ENCODE measurements at places on chromosomes 7 and 10.

DNA sequence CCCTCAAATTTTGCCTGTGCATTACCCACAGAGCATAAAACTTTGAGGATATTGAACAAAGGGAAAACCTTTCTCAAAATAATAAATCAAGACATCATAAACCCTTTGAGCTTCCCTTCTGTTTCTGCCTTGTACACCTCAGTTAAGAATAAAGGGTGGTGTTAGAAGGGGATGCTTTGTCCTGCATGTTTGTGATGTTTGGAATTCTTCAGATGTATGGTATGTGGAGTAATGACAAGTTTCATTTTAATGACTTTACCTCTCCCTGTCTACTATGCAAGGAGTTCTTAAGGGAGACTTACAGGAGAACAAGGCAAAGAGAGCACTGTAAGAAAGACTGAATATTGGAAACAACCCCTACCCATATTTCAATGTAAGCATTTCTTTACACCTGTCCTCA lies 99.2 kb downstream of the HECW1 start:
- DNase-seq, result peak; percentile 47

- peak; percentile 94 for DNase-seq
Measured at GRCh38 chr10:110501142-110501937, 3.6 kb downstream of the DUSP5 start.

GRCh38 chr10:13649844-13650520 lies 63.2 kb downstream of the PRPF18 start:
- no peak for DNase-seq

DNA sequence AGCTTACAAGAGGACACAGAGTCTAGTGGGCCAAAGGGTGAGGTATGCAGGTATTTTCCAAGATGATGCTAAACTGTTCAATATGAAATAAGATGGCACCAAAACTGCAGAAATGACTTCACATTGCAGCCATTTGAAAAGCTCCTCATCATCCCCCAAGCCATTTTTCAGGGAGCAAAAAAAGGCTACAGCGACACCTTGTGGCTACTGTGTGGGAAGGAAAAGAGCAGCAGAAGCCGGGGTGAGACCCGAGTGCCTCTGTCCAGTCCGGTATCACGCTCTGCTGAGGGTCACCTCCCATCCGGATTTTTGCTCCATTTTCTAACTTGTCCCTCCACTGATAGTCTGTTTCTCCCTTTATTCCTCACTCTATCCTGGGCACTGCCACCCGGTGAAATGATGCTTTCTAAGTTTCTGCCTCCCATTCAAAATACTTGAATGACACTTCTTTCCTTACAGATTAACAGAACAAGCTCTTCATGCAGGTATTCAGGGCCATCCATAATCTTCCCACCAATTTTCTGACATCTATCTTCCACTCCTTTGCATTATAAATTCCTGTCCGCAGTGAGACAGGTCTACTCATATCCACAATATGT lies 220.2 kb downstream of the DGKI start:
- DNase-seq, result peak; percentile 47

DNA sequence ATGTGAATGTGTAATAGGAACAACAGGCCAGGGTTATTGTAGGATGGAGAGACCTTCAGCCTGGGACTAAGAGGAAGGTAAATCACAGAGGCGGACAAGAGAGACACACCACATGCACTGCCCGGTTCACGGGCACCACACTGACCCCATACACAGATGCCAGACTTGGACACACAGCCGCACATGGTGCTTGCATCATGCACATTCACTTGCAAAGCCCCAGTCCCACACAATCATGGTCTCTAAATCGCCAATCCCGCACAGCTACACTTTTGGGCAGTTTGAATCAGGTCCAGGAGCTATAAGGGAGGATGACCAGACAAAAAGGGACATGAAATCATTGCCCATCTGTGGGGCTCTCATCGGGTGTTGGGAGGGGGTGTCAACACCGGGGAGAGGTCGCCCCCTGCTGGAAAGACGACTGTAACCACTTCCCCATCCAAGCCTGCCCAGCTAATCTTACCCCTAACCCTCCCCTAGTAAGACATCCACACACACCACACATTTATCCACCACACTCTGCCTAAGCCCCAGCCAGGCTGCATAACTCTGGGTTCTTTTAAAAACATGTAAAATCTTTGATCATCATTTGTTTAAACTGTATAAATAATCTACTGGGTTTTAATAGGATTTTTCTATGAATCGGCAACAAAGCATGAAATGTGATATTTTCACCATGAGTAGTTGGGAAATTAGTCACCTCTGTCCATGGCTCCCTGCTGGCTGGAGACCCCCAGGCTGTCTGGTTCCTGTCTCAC lies 40.5 kb upstream of the SLF2 start:
- DNase-seq, result peak; percentile 71

- no peak for DNase-seq
Measured at GRCh38 chr10:131013281-131013912, 298.1 kb downstream of the TCERG1L start.

DNA sequence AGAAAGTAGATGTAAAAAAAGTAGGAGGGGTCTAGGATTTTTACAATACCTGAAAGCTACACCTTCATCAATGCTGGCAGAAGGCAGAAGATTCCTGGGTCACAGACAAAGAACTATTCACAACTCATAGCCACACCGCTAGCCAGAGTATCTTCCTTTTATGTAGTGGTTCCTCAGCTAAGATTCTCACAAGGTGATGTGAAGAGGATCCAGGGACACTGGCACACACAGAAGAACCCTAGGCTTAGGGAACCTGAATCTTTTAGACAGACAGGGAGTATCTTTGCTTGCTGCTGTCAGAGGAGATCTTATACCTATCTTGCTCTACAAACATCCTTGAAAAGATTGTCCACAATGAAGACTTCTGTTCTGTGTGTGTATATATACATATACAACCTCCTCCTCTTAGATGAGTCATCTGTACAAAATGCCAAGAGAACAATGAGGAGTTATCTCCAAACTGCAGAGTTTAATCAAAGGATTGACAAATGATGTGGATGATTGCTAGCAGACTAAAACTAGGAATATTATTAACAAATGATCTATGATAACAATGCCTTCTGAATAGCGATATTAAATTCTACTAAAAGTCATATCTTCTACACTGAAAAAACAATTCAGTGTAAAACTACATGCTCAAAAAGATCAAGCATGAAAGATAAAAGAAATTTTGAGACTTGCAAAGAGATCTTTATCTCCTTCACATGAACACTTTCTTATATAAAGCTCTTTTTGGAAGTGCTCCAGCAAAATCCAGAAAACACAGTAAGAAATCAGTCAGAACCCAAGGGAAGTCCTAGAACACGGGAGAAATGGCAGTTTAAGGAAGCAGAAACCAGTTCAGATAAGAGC lies 409.3 kb downstream of the PARD3 start:
- peak; percentile 42 for DNase-seq

DNA sequence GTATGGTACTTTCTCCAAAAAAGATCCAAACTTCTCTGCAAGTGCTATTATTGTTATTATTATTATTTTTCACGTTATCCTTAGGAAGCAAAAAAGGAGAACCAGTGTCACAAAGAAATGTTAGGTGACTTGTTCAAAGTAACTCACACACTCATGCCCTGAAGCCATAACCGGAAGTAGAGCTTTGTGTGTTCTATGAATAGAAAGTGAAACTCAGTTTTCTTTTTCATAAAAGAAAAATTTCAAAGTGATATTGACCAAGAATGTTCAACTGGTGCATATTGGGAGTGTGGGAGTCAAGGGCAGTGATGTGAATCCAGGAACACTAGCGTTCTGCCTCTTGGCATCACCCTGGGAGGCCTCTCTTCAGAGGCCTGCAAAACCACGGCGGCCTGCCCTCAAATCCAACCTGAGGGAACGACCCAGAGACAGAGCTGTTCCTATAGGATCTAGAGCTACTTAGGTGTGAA lies 106.1 kb downstream of the PRKCQ start:
- DNase-seq, result no peak

DNA sequence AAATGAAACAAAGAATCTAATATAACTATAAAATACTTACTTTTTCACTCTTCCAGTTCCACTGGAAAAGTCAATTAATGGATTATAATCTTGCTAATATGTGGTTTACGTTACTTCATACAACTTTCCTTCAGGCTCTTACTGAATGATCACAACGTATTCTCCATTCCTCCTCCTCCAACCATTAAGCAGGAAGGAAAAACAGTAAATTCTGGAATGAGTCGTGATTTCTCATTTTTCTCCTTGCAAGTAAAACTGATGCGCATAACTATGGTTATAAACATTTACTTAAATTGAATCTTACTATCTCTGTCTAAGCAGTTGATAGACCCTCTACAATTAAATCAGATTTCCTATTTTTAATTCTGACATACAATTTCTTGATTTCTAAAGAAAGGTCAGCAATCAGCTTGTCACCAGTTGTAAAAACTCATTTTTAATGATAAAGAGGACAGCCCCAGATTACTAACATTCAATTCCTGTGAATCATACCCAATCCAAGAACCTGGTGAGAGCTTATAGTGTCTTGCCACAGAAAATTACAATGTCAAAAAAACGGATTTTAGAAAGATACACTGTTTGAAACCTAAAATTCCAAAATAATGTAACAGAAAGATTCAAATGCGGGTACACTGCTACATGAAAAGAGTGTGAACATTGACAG lies 64.3 kb downstream of the EZH2 start:
- peak; percentile 63 for DNase-seq

DNA sequence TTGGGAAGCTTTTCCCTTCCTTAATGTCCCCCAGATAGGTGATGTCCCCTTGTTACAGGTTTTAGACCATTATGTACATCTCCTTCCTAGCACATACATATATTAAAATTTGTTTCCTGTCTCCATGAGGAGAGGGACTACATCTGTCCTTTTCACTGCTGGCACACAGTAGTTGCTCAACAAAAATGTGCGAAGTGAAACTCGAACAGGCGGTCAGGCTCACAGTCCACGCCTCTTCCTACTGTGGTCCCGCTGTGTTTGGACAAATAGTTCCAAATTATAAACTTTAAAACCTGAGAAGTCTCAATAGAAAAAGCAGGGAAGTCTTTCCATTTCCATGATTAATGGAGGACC lies 1.2 kb upstream of the HHEX start:
- no peak for DNase-seq

DNA sequence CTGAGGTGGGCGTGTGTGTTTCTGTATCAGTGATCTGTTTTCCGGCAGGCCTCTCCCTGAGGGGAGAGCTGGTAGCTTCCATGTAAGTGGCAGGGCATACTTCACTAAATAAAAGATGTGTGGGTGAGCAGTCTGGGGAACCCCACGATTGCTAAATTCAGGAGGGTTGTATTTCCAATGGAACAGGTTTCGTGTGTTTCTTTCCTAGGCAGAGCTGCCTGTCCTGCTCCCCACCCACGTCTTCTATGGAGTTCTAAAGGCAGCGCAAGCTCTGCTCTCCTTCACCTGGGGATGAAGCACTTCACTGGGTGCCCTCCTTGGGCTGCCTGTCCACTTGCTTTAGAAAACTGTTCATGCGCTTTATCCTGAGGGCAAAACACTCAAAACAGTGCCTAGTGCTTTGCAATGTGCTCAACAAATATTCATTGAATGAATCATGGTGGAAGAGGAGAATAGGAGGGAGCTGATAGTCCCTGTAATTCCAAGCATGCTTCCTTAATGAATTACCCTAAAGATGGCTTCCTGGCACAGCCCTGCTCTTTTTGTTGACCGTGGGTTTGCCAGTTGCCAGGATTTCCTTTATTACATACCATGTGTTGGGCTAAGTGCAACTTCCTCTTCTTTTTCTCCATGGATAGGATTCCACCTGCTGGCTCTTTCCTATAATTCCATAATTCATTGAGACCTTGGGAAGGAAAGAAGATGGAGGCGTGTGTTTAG lies 50.6 kb upstream of the SRPK2 start:
- DNase-seq, result peak; percentile 87

GRCh38 chr10:124158592-124158991 lies 65.2 kb upstream of the CHST15 start:
- no peak for DNase-seq

DNA sequence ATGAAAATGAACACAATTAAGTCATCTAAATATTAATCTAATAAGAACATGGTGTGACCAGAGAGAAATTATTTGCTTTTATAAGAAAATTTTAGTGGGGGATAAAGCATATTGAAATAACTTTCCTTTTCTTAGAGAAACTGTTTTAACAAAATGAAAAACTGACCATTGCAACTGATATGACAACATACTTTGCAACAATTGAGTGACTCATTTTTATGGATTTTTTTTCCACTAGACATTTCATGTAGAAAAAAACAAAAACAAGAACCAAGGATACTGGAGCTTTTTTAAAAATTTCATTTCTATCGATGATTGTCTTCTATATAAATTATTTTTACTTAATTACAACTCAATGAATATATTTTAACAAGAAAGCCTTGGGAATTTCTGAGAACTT lies 90.0 kb downstream of the C1GALT1 start:
- peak; percentile 5 for DNase-seq

GRCh38 chr10:62482581-62482980 lies 108.4 kb downstream of the ZNF365 start:
- no peak for DNase-seq

- peak; percentile 43 for DNase-seq
Measured at GRCh38 chr7:120272261-120272660, 714 bp upstream of the KCND2 start.

- no peak for DNase-seq
Measured at GRCh38 chr10:8297959-8298358, 243.5 kb downstream of the GATA3 start.

- no peak for DNase-seq
Measured at GRCh38 chr7:47191876-47192291, 390.0 kb downstream of the TNS3 start.

DNA sequence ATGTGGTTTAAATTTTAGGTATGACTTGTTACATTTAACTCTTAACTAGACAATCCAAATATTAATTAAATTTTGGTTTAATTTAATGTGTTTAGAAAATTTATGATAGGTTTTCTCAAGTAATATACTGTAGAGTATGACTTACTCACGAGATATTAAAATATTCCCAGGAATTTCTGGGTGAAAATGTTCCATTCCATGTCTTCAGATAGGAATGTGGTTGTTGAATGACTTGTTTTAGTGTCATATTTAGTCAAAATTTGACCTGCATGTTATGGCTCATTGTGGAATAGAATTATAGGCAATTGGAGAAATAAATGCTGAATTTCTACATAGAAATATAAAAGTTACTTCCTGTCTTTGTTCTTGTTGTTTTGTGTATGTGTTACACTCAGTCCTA lies 46.7 kb downstream of the SHOC2 start:
- peak; percentile 20 for DNase-seq

DNA sequence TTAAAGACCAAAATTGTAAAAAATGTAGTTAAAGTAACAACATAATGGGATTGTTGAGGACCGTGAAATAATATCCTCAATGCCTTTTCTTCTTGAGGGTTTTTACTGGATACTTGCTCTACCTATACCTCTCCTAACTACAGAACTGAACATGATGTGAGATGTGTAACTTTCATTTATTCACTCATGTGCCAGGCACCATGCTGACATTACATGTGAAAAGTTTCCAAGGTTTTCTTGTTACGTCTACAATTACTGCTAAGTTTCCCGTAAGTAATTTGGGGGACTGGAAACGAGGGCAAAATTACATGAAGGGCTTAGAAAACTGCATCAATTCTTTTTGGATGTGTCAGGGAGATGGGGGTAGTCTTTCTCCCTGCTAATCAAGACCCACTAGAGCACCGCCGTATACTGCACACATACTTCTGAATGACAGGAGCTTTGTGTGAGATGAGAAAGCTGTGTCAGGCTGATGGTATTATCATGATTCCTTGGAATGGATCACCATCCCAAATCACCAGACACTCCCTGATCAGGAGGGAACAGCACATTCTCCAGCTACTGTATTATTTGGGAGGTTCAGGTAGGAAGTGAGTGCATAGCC lies 41.8 kb downstream of the PTPRZ1 start:
- no peak for DNase-seq
